ENCODE measurements at places on chromosomes 2 and 18.

- DNase-seq = no peak
These were observed 65.0 kb downstream of the MAPRE2 start for GRCh38 chr18:35106013-35106844.

- DNase-seq = peak; percentile 88
These were observed 56.1 kb upstream of the SMAD7 start for GRCh38 chr18:49006641-49007454.

- DNase-seq = no peak
These were observed 118.2 kb upstream of the NOL4 start for GRCh38 chr18:34342960-34343359.

- DNase-seq = no peak
These were observed 501 bp downstream of the LPIN1 start for GRCh38 chr2:11746807-11747459.

DNA sequence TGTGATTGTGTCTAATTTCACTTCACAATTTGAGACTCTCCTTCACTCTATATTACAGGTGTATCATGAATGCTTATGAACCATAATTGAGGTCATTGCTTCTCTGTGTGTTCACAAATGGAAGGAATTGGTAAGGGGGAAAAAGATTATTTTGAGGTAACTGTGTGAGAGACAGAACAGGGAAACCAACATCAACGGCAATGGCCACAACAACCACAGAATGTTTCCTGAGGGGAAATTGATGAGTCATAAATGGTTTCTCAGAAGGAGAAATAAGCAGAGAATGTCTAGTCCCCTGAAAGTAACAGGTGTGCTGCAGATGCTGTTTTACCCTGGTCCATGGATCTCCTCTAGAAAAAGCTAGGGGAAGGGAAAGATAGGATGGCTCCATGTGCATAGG, 361.2 kb upstream of the GALNT5 start:
- DNase-seq = peak; percentile 28

All from NCI-H1436 (cell line).